ENCODE measurements at places on chromosomes 6 and 20.
A peak's percentile ranks its signal among the peaks of the same experiment; 100 is the strongest.

- no peak for DNase-seq
These were observed 29.2 kb downstream of the ERMARD start for GRCh38 chr6:169780571-169781091.

DNA sequence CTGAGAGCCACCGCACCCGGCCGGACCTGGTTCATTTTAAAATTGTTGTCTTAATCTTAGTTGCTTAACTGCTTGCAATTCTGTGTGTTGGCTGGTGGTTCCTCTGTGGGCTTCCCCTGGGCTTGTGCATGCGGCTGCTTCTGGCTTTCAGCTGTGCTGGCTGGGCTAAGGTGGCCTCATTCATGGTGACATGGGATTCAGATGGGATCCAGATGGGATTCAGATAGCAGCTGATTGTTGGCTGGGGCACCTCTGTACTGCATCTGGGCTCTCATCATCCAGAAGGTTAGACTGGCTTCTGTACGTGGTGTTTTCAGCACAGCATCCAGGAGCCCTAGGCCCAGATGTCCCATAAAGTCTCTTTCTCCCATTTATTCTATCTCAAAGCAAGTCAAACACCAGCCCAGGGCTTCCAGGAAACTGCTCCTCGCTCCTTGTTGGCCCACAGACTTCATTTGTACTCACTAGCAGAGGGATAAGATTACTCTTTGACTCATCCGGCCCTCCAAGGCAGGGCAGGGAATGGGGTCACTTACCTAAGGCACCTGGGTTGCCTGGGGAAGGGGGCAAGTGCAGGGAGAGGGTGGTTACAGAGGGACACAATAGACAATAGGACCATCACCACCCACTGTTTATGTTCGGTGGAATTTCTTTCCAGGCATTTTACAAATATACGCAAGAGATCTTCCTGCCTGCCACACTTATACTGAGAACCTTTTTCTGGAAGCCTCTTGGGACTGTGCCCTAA lies 10.2 kb upstream of the PEDS1 start:
- no peak for DNase-seq

GRCh38 chr20:61900011-61900944 lies 165.4 kb downstream of the TAF4 start:
- DNase-seq = no peak

GRCh38 chr6:17863901-17864754 lies 123.3 kb downstream of the KIF13A start:
- no peak for DNase-seq

- no peak for DNase-seq
These were observed 149.1 kb downstream of the LMBRD1 start for GRCh38 chr6:69647726-69648125.

GRCh38 chr6:39213195-39213920 lies 15.9 kb downstream of the KCNK5 start:
- DNase-seq = peak; percentile 78

GRCh38 chr20:50229156-50229607 lies 38.6 kb downstream of the CEBPB start:
- DNase-seq = no peak

GRCh38 chr20:46573234-46573633 lies 22.8 kb upstream of the OCSTAMP start:
- DNase-seq = no peak

- peak; percentile 60 for DNase-seq
These were observed 2.0 kb downstream of the ZNF318 start for GRCh38 chr6:43367245-43367984.
